ENCODE measurements at places on chromosomes 4 and X.

GRCh38 chrX:2928191-2928582, 952 bp downstream of the ARSD start:
- no peak for DNase-seq

GRCh38 chr4:72896515-72896914, 173.0 kb downstream of the COX18 start:
- DNase-seq, result no peak

GRCh38 chr4:5707778-5708448, 446 bp downstream of the EVC2 start:
- DNase-seq, result no peak

GRCh38 chr4:68735106-68735505, 64.7 kb upstream of the UGT2B15 start:
- no peak for DNase-seq

DNA sequence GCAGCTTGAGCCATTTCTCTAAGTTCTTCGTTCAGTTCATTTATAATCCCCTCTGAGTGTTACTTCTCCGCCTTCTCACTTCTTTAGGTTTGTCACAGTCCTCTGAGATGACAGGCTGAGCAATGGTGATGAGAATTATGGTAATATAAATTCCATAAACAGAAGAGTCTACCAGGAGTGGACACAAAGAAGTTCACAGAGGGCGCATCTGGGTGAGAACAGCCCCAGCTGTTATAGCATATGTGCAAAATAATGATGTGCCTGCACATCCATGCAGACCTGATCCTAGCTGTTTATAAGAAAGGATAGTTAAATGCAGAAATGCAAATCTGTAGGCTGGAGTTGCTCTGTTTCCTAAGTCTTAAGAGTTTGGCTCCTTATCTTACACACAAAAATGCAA, 377.5 kb downstream of the KCNIP4 start:
- no peak for DNase-seq

DNA sequence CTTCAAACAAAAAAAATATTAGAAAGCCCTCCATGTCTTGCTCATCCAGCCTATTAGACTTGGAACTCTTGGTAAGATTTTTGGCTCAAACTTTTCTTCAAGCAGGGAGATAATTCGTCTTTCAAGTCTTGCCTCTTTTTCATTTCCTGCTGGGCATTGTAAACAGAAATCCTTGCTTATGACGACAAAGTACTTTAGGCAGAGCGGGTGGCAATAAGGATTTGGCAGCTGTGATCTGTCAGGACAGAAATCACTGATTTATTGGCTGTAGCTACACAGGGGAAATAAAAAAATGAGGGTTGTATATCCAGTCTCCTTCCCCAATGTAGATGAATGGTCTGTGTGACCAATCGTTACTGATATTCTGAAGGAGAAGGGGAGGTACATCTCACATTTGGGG, 121.6 kb downstream of the SLC4A4 start:
- no peak for DNase-seq

- DNase-seq, result no peak
Observed at GRCh38 chr4:107993969-107994368, 4.3 kb downstream of the HADH start.

DNA sequence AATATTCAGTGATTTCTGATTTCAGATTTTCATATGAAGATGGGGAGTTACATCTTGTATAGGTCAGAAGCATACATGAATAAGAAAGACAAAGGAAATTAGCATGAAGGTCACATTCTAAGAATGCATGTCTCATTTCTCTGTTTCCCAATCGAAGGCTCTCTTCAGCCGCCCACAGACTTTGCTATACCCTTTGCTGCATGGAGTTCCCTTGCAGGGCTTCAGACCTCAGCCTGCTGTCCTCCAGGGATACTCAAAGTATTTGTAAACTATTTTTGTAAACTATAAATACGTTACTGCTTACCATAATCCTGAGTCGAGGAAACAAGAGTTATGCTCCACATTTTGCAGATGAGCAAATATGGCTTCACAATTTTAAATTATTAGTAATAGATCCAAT, 738.4 kb downstream of the PCDH18 start:
- no peak for DNase-seq

- DNase-seq, result no peak
Observed at GRCh38 chr4:4320951-4321714, 31.1 kb downstream of the ZBTB49 start.

GRCh38 chr4:8167291-8167690, 8.7 kb upstream of the ABLIM2 start:
- DNase-seq, result no peak

DNA sequence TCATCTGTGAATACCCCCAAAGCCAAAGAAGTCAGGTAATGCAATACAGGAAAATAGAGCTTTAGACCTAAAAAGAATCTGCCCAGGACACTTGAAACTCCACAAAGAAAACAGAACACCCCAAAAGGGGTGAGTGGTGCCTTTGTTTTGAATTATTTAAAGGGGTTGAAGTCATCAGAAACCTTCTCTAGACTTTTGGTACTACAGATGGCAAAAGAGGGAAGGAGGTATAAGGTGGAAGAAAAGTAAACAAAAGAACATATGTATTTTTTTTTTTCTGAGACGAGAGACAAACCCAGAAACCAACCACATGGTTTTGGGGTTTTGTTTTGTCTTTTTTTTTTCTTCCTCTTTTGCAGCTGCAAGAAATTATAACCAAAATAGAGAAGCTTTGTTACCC, 1477.8 kb downstream of the C4orf33 start:
- DNase-seq, result no peak

- no peak for DNase-seq
Observed at GRCh38 chrX:125395626-125396025, 76.0 kb downstream of the TEX13C start.

GRCh38 chr4:113962016-113962347, 17.5 kb downstream of the ARSJ start:
- DNase-seq, result no peak

DNA sequence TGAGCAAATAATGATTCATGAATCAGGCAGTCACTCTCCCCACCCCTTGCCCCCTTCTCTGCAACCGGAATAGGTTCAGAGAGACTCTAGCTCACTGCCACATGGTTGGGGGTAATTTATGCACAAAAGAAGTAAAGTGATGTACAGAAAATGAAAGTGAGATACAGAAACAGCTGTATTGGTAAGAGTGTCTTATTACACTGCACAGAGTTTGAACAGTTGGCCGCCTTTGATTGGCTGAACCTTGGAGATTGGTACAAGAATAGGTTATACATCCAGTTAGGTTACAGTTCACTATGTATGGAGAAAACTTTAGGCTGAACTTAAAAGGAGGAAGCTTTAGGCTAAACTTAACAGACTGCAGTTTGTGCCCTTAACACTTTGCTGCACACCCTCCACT, 34.6 kb upstream of the DIAPH2 start:
- no peak for DNase-seq

DNA sequence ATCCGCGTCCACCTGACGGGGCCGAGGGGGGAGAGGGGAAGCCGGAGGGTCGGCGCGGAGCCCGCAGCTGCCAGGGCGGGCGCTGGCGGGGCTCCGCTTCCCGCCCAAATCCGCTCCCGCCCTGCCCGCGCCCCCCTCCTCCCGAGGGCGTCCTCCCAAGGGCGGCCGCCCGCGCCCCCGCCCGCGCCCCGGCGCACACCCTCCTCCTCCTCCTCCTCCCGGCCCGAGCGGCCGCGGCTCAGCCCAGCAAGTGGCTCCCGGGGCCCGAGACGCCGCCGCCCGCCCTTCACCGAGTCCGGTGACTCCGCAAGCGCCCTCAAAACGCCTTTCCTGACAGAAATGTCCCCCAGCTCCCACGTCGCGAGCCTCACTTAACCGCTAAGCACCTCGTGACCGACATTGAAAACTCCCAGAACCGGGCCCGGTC, 487 bp downstream of the HMGB2 start:
- peak; percentile 37 for DNase-seq

GRCh38 chr4:176622251-176622948, 170.3 kb downstream of the VEGFC start:
- no peak for DNase-seq

- no peak for DNase-seq
Observed at GRCh38 chr4:86122404-86122803, 237.4 kb downstream of the MAPK10 start.

DNA sequence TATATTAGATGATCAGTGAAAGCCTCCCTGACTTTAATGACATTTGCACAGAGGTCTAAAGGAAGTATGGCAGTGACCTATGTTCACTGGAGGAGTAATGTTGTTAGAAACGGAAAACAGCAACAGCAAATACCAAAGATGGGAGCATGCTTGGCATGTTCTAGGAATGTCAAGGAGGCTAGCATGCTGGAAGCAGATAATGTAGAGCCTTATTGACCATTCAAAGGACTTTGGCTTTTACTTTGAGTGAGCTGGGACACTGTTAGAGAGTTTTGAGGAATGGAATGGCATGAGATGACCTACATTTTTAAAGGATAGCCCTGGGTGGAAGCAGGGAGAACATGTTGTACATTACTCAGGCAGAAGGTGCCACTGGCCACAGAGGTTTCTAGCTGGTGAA, 6.0 kb downstream of the RPA4 start:
- no peak for DNase-seq

DNA sequence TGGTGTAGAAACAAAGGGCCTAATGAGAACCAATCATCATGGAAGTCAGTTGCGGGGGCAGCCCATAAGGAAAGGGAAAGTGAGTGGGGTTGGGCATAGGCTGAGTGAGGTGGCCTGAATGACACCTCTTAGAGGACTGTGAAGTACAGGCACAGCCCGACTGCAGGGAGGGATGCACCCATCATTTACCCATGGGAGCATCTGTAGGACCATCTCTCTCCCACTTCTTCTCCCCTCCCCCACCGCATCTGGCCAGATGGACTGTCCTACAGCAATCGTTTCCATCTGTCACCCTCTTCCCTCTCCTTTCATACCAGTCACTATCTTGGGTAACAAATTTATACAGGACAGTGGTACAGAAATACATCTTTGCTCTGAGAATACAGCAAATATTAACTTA, 4.2 kb downstream of the STBD1 start:
- DNase-seq, result no peak

GRCh38 chr4:168247603-168248002, 70.9 kb downstream of the DDX60 start:
- no peak for DNase-seq

- DNase-seq, result no peak
Observed at GRCh38 chr4:2256781-2257191, 5.1 kb downstream of the MXD4 start.

DNA sequence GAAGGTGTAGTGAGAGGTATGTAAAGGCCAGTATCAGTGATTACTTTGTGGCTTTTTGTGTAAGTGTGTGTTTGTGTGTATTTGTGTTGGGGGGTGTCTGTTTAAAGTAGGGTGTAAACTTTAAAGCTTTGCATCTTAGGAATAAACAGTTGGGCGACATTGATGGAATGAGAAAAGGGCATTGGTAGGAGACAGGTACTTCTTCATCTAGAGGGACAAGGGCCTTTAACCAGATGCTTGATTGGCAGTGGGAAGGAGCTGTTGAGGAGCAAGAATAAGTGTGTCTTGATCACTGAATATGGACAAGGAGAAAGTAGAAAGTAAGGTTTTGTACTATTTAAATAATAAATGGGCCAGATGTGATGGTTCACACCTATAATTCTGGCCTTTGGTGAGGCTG, 48.8 kb downstream of the RAPGEF2 start:
- DNase-seq, result no peak

DNA sequence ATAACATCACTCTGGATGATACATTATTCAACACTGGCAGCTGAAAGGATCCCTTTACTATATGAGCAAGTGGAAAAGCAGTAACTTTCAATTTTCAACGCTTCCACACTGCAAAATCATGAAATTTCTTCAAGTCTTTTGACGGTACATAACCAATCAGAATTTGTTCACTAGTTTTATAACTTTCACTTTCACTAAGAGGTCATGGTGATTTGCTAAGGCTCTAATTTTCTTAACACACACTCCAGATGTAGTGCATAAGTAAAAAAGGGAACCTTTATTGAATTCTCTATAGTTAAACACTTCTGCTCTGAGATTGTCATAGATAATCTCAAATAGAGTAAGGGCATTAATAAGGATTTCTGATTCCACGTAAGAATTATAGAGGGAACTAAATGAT, 4.1 kb downstream of the ARMCX2 start:
- DNase-seq, result no peak

DNA sequence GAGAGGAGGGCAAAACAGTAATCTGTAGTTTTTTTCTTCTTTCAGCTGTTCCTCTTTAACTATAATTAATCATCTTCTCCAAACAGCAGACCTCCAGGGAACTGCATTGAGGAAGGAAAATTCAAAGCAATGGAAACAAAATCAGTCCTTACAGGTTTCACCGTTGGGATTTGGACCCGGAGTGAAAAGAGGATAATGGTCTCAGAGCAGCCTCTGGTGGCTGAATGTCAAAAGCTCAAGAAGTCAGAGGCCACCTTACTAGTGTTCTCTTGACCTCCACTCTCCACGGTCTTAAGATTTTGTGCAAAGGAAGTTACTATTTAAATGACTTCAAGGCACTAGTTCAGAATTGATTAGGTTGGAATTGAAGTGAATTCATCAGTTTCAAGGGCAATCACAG, 16.0 kb upstream of the MID1 start:
- DNase-seq, result no peak

DNA sequence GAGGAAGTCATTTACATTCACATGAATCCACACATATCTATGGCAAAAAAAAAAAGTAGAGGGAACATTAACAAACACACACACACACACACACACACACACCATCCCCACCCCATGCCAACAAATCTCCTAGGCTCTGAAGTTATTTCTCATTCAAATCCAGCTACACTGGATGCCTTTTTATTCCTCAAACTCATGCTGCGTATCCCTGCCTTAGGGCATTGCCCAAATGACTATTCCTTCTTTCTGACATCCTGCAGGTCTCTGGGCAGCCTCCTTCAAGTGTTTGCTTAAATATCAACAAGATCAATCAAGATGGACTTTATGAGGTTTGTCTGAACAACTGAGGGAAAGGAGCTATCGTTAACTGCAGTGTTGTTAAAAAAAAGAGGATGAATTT, 106.5 kb upstream of the FAM9A start:
- DNase-seq, result no peak

GRCh38 chr4:108345862-108346817, 177.4 kb upstream of the LEF1 start:
- no peak for DNase-seq

DNA sequence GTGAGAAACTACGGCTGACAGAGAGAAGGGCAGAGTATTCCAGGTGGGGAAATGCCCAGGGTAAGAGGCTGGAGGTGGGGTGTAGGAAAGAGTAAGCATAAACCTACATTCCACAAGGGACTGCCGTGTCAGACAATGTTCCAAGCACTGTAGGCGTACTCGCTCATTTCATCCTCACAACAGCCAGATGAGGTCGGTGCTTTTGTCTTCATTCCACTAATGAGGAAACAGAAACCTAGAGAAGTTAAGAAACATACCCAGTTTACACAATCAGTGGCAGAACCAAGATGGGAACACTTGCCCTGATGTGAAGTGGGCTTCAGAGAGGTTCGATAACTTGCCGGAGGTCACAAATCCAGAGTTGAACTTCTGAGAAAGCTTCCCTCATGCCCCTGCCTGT, 4.6 kb downstream of the SASH3 start:
- DNase-seq, result no peak

- DNase-seq, result no peak
Observed at GRCh38 chr4:15779306-15779705, 1.2 kb downstream of the CD38 start.

Data from cortex of kidney (tissue), 1 donor.